ENCODE measurements at places on chromosomes 16 and 17.

DNA sequence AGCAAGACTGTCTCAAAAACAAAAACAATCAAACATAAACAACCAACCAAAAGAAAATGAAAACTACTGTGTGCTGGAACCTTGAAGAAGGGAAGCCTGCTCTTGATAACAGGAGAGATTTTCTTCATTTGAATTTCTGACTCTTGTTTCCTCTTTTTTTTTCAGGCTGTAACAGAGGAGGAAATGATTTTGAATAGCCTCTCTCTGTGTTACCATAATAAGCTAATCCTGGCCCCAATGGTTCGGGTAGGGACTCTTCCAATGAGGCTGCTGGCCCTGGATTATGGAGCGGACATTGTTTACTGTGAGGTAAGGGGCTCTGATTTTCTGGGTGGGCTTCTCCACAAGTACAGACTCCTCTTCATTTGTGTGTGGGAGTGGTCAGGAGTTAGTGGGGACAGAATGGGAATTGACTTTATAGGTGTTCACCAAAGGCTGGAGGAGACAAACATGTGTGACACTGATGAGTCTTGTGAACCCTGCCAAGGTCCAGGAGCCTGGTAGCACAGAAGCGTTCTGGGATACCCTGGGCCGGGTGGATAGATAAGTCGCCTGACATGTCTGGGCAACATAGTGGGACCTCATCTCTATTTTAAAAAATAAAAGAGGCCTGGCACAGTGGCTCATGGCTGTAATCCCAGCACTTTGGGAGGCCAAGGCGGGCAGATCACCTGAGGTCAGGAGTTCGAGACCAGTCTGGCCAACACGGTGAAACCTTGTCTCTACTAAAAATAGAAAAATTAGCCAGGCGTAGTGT is 14.9 kb downstream of the DUS2 start:
- no peak for DNase-seq

GRCh38 chr17:41347869-41348760 is 2.5 kb downstream of the KRT33A start:
- no peak for DNase-seq

DNA sequence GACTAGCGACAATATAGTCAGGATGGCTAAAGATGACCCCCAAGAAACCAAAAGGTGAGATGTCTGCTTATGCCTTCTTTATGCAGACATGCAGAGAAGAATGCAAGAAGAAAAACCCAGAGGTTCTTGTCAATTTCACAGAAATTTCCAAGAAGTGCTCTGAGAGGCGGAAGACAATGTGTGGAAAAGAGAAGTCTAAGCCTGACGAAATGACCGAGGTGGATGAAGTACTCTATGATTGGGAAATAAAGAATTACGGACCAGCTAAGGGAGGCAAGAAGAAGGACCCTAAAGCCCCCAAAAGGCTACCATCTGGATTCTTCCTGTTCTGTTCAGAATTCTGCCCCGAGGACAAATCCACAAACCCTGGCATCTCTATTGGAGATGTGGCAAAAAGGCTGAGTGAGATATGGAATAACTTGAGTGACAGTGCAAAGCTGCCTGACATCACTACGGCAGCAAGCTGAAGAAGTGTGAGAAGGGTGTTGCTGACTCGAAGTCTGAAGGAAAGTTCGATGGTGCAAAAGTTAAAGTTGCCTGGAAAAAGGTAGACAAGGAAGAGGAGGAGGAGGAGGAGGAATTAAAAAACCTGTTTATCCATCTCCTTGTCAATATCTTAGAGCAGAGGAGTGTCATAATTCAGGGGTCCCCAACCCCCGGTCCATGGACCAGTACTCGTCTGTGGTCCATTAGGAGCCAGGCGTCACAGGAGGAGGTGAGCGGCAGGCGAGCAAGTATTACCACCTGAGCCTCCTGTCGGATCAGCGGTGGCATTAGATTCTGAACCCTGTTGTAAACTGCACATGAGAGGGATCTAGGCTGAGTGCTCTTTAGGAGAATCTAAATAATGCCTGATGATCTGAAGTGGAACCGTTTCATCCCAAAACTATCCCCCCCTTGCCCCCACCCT is 25.1 kb upstream of the ADGRG1 start:
- DNase-seq = no peak

GRCh38 chr17:45841883-45842525 is 2.7 kb upstream of the SPPL2C start:
- no peak for DNase-seq

GRCh38 chr16:73083271-73083670 is 35.3 kb upstream of the ZFHX3 start:
- no peak for DNase-seq

DNA sequence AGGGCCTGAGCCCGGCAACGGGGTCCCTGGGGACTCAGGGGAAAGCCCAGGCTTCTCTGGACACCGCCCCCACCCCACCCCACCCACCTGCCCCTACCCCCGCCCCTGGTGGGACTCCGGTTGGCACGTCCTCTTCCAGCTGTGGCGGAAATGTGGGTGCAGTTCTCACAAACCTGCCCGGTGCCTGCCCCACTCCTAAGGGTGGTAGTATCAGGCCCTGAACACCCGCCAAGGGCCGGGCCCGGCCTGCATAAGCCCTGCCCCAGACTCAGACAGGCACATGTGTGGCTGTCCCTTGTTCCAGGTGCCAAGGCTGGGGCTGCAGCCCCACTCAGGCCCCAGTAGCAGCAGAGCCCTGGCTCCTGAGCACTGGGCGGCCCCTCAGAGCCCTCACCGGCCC is 58.1 kb downstream of the ACTG1 start:
- no peak for DNase-seq

- no peak for DNase-seq
Measured at GRCh38 chr17:62101090-62101489, 36.0 kb upstream of the MED13 start.

- DNase-seq = no peak
Measured at GRCh38 chr16:14244196-14245010, 173.3 kb downstream of the MRTFB start.

DNA sequence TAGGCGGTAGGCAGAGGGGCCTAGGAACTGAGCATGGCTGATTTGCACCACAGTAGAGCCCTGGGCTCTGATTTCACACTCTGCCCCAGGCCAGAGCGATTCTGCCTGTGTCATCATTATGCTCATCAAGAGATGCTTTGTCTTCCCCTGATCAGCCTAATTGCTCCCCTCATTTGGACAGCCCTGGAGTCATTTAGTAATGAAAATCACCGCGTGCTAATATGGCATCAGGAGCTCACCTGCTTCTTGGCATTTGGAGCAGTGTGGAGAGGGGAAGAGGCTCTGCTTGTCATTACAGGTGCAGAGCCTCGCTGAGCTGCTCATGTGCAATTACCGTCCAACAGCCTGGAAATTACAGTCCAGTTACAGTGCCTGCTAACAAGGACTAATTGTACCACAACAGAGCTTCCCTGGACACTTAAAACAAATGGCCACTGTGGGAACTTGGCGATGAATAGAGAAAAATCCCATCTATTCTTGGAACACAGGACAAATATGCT is 157.1 kb upstream of the WSCD1 start:
- no peak for DNase-seq
